ENCODE measurements at places on chromosomes 16 and 17.

DNA sequence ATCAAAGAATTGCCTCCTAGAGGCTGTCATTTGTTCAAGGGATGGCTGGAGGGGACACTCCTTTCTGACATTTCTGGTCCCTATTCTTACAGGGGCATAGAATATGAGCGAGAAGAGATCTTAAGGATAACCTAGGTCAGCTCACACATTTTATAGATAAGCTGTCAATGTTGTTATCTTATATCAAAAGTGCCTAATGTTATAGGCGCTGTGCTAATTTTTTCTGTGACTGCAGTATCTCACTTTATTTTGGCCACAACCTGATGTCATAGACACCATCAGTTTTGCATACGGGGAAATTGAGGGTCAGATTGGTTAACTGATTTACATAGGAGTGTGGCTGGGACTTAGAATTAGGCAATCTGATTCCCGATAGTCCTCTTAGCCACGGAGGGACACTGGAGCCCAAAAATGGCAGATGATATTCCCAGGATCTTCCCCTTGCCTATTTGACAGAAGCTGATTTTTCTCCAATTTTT lies 1.2 kb downstream of the CPD start:
- DNase-seq, result peak; percentile 46

GRCh38 chr17:75900691-75901533 lies 3.8 kb downstream of the MRPL38 start:
- no peak for DNase-seq

DNA sequence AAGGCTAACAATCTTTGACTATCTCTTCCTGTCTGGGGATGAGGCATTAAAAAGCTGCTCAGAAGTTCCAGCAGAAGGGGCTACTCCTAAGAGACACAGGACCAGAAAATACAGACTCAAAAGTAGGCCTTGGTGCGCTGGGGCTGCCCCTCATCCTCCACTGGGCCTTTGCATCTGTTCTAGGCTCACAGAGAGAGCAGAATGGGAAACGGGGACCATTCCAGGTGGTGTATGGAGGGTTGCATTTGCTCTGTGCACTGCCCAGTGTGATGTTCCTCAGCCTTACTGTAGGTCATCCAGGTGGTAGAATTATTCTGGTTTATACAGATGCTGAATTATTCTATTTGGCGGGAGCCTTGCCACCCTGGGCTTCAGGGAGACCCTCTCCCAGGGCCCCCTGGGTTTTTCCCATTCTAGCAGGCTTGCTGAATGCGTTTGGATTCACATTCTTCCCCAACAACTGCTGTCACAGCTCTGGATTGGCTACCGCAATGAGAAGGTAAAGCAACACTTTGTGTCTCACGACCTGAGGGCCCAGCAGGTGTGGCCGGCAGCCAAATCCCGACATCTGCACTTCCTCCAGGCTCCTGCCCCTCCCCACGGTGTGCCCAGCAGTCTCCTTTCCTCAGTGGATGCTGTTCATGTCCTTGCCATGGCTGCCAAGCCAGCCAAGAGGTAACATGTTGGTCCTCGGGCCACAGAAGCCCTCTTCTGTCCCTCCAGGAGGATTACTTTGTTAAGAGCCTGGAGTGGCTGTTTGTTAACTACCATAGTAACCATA lies 25.0 kb upstream of the ZNHIT3 start:
- no peak for DNase-seq

DNA sequence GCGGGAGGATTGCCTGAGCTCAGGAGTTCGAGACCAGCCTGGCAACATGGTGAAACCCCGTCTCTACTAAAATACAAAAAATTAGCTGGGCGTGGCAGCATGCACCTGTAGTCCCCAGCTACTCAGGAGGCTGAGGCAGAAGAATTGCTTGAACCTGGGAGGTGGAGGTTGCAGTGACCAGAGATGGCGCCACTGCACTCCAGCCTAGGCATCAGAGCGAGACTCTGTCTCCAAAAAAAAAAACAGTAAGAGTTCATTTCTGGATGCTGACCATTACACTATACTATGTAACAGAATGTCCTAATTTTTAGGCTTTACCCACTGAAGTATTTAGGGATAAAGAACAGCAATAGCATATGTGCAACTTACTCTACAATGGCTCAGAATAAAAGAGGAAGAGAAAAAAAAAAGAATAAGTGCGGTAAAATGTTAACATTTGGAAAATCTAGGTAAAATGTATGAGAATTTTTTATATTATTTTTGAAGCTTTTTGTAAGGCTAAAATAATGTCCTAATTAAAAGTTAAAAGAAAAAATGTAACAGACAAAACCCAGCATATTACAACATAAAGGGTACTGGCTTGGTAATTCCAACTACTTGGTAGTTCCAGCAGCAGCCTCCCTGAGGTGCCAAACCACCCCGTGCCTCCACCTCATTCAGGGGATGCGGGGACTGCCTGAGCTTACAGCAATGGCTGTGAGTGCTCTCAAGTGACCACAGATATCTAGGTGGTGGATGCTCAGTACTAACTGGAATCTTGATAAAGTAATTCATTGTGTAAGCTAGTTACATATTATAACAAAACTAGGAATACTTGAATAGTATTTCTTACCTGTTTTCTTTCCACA lies 10.9 kb downstream of the COPS3 start:
- no peak for DNase-seq

DNA sequence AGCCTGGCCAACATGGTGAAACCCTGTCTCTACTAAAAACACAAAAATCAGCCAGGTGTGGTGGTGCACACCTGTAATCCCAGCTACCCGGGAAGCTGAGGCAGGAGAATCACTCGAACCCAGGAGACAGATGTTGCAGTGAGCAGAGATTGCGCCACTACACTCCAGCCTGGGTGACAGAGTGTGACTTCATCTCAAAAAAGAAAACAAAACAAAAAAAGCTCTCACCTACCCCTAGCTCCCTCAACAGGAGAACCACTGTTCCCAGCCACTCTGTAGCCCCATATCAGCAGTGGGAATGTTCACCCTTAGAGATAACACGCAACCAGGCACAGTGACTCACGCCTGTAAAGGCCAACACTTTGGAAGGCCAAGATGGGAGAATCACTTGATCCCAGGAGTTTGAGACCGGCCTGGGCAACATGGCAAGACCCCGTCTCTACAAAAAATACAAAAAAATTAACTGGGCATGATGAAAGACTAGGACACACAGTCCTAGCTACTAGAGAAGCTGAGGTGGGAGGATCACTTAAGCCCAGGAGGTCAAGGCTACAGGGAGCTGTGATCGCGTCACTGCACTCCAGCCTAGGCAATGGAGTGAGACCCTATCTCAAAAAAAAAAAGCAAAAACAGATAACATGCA lies 5.4 kb downstream of the TMC8 start:
- DNase-seq, result no peak

DNA sequence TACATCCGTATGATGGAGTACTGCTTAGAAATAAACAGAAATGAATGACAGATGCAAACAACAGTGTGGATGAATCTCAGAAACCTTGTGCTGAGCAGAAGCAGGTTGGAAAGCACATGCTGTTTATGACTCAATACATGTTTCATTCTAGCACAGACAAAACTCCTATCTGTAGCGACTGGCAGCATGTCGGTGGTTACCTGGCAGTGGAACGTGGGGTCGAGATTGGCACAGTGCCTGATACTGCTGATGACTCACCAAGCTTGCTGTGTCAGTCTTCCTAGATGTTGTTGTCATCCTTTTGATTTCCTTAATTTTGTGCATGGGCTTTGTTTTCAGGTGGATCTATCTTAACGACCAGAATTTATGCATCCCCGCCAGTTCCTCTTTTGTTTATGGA lies 62.1 kb downstream of the GAN start:
- no peak for DNase-seq

GRCh38 chr16:65126845-65127624 lies 5.2 kb upstream of the CDH11 start:
- no peak for DNase-seq

DNA sequence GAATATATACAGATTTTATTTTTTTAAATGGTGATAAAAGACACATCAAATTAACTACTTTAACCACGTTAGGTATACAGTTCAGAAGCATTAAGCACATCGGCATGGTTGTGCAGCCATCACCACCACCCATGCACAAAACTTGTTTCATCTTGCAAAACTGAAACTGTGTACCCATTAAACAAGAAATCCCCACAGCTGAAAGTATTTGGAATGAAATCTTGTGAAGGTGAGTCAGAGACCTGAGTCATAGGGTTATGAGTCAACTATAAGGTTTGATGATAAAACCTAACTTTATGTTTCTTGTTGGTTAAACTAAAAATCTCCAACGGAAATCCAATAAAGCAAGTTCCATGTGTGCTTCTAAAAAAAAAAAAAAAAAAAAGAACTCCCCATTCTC lies 561.6 kb upstream of the PSMD7 start:
- no peak for DNase-seq

DNA sequence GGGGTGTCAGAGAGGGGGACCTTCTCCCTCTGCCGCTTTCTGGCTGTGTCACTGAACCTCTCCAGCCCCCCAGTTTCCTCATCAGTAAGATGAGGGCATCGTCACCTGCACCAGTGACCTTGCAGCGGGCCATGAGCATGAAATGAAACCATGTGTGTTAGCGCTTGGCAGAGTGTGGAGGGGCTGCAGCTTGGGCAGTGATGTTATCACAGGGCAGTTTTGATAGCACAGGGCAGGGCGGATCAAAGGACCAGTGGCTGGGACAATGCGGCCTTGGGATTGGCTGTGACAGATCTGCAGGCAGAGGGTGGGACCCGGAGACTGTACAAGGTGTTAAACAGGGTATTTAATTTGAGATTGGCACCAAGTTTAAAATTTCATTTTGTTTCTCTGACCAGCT lies 38.9 kb upstream of the NAT9 start:
- DNase-seq, result no peak

- no peak for DNase-seq
Observed at GRCh38 chr17:74573169-74573568, 5.9 kb upstream of the CD300H start.

DNA sequence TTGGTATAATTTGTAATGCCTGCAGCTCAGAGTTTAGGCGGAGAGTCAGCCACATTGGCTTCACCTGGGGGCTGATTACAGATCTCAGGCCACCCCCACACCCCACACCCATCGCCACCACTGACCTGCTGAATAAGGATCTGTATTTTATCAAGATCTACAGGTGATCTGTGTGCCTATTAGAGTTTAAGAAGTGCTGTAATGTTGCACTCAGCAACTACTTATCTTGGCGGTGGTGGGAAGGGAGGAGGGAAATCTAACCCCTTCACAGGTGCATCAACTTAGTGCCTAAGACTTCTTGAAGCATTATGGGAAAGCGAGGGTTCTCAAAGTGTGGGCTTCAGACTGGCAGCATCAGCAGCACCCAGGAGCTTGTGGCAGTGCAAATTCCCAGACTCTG lies 17.5 kb upstream of the KRT20 start:
- no peak for DNase-seq

DNA sequence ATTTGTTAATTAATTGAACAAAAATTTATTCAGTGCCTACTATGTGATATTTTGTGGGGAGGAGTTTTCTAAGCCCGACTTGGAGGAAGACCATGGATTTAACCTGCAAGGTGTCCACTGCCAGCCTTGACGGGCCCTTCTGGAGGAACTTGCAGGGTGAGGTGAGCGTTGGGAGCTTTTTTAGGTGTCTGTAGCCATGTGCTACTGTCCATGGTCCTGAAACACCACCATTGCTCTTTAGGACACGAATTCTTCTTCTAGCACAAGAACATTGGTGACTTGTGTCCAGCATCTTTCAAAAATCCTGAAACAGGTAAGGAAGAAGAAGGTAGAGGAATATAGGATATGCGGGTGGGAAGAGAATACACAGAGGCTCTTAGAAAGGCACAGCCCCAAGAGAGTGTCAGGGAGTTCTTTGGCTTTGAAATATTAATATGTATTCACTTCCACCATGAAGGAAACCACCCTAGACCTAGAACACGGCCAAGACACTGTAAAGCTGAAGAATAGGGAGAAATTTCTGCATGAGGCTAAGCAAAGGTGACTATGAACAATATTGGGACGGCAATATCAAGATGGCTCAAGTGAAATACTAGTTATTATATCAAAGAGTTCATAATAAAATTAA lies 27.9 kb upstream of the OR4D1 start:
- peak; percentile 47 for DNase-seq

GRCh38 chr16:55039931-55040330 lies 109.3 kb downstream of the IRX5 start:
- DNase-seq, result no peak

DNA sequence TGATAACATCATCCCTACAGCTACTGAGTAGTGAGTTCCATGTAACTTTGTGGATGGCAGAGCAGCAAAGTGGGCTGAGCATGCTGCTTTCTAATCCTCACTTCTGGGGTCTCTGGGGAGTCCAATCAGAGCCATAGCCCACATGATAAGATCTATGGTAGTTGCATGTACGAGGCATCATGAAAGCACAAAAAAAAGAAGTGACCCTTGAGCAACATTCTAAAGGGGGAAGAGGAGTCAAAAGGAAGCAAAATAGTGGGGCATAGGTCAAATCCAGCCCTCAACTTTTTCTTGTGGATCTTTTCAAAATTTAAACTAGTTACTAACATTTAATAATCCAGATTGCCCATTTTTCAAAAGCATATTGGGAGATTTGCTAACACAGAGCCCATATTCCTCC lies 208.5 kb upstream of the TOX3 start:
- DNase-seq, result no peak

DNA sequence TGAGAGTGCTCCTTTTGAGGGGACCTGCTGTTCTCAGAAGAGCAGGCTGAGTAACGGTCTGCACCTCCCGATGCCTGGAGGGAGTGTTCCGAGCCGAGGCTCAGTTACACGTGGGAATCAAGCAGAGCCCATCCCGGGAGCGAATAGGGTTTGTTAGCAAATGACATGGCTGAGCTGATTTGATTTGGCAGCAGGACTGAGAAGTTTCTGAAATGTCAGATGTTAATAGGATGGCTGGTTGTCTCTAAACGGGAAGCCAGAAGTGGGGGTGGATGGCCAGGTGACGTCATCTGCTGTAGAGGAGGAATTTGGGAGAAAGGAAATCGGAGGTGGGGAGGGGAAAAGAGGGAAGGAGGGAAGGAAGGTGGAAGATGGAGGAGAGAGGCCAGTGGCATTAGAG lies 128.0 kb downstream of the RAP1GAP2 start:
- DNase-seq, result no peak

DNA sequence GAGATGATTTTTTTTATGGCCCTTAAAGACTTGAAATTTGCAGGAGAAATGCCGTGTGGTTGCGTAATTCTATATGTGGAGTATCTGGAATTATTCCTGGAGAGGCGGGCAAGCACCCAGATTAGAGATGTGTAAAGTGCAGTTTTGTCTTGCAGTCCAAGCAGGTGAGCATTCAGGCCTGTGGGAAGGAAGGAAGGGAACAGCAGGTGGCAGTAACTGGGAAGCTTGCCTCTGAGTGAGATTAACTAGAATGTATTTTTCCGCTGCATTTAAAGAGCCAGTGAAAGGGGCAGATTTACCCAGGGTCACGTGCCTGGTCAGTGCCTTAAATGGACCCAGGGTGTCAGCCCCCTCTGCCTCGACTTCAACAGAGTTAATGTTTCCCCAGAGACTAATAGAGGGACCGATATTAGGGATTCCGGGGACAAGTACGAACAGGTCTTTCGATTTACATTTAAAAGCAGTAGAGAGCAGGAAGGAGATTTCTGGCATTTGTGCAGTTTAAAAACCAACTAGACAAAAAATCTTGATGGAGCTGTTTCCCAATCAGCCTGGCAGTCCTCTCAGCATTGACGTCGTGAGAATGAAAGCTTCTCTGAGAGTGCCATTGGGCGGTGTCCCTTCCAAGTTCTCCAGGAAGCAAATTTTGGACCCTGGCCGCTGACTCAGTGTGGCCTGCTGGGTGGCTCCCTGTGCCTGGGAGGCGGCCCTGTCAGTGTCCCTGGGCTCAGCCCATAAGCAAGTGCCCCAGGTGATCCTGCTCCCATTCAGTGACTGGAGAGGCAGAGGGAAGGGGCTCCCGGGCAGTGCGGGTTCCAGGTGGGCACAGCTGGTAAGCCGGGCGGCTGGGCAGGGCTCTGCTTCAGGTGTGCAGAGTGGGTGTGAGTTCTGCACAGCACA lies 38.2 kb downstream of the KSR1 start:
- no peak for DNase-seq

Data from GM10248 (cell line).